Activated CD4-positive, alpha-beta T cell treated with anti-CD3 and anti-CD28 coated beads, Interleukin-10, Interleukin-2, amounts not matched to agents 100 ng/mL and 50 ng/mL, durations not matched to agents 16 hours and 8 hours (primary cell): ENCODE measurements at places on chromosomes 4 and X.

DNA sequence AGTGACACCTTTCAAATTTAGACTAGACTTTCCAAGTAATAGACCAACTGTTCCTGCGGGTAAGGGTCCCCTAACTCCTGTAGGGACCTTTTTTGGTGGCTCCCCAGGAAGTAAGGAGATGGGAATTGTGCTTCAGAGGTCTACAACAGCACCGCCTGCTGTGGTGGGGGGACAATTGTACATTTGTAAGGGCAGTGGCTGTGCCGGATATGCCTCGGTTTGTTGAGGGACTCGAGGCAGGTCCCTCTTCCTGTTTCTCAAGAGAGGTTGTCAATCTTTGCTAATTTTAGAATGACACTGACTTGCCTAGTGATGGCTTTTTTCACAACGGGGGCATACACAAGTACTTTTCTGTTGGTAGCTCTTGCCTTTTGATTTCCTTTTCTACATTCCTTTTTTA is 15.5 kb upstream of the HSD17B11 start:
- DNase-seq: no peak

DNA sequence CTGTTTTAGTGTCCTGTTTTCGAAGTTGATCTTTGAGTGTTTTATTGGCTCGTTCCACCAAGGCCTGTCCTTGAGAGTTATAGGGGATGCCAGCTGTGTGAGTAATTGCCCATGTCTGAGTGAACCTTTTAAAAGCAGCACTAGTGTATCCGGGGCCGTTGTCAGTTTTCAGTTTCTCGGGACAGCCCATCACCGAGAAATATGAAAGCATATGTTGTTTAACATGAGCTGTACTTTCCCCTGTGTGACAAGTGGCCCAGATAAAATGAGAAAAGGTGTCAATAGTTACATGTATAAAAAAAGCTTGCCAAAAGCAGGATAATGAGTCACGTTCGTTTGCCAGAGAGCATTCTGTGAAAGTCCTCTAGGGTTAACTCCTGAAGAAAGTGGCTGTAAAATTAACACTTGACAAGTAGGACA is 48.6 kb upstream of the RASSF6 start:
- no peak for DNase-seq

DNA sequence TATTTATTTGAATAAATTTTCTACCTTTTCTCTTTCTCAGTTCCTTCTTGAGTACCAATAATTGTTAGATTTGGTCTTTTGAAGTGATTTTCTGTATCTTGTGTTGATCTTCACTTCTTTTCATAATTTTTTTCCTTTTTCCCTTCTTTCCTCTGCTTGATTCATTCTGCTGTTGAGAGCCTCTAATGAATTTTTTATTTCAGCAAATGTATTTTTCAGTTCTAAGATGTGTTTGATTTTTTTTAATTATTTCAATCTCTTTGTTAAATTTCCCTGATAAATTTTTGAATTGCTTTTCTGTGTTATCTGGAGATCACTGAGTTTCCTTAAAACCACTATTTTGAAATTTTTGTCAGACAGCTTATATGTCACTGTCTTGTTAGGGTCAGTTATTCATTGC is 155.4 kb upstream of the IL15 start:
- no peak for DNase-seq

DNA sequence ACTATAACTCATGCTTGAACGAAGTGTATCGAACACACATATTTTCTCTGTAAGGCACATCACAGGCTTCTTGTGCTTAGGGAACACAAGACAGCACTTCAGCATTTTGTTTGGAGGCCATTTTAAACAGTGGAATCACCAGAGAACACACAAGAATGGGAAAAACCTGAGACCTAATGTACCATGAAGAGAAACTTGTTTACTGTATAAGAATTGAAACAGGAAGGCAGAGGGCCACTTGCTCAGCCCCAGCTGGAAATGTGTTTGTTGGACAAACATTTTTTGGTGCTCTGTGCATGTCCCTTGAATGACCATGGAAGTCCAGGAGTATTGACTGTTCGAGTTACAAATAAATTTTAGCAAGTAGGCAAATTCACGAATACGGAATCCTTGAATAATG is 47.5 kb downstream of the RAPGEF2 start:
- DNase-seq: no peak

- DNase-seq: no peak
These were observed 167.4 kb upstream of the NAP1L5 start for GRCh38 chr4:88865046-88865445.

GRCh38 chr4:152229782-152230289 is 306.1 kb downstream of the FBXW7 start:
- no peak for DNase-seq

DNA sequence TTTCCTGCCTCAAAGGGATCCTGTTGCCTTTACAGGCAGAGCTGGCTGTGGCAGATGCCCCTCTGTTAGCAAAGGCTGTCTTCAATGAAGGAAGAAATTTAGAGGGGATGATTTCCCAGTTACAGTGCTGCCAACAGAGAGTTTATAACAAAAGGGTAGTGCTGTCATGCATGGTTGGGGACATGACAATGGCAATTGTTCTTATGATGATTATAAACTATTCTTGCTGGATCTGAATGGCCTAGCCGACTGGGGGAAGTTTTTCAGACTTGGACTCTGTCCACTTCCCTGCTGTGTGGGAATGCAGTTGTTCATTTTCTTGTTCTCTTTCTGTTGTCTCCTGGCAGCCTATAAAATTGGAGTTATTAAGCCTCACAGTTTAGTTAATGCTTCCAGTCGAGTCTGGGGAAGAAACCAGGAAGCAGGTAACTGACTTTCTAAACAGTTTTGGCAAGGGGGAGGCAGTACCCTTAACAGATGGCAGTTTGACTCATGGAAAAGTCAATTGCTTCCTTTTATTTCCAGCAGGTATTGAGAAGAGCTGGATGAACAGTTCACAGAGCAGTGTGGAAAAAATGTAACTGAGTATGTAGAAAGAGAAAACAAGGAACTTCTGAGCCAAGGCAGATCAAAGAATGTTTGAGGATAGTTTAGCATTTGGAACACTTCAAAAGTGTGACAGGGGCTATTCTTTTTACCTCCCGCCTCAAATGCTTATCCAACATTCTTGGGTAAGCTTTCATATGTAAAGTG is 582.6 kb downstream of the RAPGEF2 start:
- DNase-seq: no peak
